Diencephalon (tissue), 1 donor: ENCODE measurements at places on chromosomes 1 and 21. TPM values are rescaled to one million over a fixed set of nuclear protein-coding genes. Genes with fewer than 3 reads are reported as not detected.

Gene FNDC5
- total RNA-seq: 30.2 TPM

Gene FBXO2
- total RNA-seq: 11.5 TPM

Gene CYB561D1
- total RNA-seq: 6.9 TPM

Gene CASZ1
- total RNA-seq: 2.3 TPM

Gene SUSD4
- 50.1 TPM for total RNA-seq

Gene FAM3B
- total RNA-seq: 0.69 TPM

Gene ST6GALNAC5
- 58.6 TPM for total RNA-seq

Gene DMBX1
- 1.8 TPM for total RNA-seq
